ENCODE measurements at places on chromosomes 16 and 17.

- no peak for DNase-seq
Observed at GRCh38 chr17:60959011-60959410, 281.4 kb downstream of the BCAS3 start.

GRCh38 chr17:1146561-1147265 lies 33.1 kb downstream of the ABR start:
- DNase-seq, result no peak

DNA sequence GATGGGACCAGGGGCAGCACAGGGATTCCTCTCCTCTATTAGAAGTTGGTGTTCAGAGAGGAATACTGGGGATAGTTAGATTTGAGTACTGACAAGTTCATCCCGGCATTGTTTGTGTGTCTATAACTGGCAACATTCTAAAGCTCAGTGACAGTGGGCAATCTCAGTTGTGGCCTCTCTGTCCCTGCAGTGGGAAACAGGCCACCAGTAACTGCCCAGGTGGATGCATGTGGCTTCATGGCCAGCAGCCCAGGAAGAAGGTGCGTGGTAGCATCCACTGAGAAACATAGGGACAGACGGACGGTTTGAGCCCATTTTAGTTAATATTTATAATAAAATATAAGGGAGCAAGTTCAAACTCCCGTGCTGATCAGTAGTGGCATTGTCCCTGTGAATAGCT lies 51.5 kb downstream of the B9D1 start:
- no peak for DNase-seq

DNA sequence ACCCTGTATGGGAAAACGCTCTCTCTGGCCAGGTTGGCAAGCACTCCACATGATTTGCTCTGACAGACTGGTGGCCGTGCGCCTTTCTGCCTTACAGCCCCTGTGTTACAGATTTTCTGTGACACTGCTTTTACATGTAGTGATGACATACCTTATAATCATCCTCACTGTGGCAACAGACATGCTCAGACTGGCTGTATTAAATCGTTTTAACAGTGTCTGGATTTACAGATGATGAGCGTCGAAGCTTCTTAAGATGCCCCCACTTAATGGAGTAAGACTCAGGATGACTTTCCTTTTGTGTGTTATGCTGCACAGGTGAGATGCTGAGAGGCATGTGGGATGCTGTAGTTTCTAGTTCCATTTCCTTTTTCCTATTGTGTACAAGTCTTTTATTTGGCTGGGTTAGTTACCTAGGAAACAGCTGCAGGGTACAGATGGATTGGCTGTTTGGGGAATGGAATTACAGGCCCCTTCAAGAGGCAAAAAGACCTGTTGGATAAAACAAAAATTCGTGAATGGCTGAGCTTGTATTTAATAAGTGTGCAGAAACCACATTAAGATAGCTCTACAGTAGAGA lies 20.9 kb upstream of the VWA3A start:
- no peak for DNase-seq

- no peak for DNase-seq
Observed at GRCh38 chr16:22641131-22641628, 130.5 kb downstream of the NPIPB5 start.

- no peak for DNase-seq
Observed at GRCh38 chr17:15216481-15216880, 48.6 kb downstream of the PMP22 start.

DNA sequence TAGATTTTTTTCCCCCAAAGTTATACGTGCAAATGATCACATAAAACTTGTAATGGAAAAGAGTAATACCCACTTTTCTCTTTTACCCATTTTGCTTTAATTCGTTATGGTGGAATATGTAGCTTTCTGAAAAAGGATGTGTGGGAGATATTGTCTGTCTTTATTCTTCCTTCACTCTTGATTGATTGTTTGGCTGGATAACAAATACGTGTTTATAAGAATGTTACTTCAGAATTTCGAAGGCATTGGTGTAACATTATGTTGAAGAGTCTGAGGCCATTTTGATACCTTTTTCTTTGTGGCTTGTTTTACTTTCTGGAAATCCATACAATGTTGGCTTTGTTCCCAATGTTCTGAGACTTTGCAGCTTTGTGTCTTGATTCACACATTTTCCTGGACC lies 71.4 kb downstream of the BCAS3 start:
- no peak for DNase-seq

GRCh38 chr17:5533486-5534315 lies 47.3 kb downstream of the MIS12 start:
- DNase-seq, result no peak

DNA sequence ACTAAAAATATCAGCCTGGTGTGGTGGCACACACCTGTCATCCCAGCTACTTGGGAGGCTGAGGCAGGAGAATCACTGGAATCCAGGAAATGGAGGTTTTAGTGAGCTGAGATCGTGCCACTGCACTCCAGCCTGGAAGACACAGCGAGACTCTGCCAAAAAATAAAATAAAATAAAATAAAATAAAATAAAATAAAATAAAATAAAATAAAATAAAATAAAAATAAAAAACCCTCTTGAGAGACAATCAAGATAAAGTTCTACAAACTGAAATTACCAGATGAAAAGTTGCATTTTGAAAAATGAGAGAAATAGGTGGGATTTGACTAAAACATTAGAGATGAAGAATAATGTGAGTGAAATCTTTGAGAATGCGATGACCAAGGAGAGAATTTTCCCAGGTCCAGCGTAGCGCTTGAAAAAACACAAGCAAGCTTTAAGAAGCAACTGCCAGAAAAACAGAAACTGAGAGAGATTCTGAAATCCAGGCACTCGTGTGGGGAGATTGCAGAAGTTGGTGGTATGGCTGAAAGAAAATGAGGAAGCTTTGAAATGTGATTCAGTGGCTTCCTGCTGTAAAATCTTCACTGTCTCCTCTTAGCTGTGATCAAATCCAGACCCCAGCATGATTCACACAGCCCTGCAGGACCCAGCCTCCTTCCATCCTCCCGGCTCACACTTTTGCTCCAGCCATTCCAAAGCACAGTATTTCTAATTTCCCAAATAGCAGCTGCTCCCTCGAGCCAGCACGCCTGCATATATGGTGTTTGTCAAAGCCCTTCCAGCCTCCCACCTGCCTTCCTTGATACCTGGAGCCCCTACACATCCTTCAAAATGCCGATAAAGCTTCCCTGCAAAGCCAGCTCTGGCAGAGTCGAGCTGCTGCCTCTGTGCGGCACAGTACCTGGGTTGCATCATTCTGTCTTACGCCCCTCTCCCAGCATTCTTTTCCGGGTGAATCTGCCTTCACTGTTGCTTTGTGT lies 8.2 kb upstream of the CD300E start:
- no peak for DNase-seq

GRCh38 chr16:72536723-72537435 lies 364.9 kb upstream of the PMFBP1 start:
- DNase-seq, result no peak

GRCh38 chr16:56289416-56289815 lies 98.1 kb downstream of the GNAO1 start:
- no peak for DNase-seq

GRCh38 chr17:77491921-77492445 lies 351.2 kb downstream of the SEC14L1 start:
- DNase-seq, result no peak

DNA sequence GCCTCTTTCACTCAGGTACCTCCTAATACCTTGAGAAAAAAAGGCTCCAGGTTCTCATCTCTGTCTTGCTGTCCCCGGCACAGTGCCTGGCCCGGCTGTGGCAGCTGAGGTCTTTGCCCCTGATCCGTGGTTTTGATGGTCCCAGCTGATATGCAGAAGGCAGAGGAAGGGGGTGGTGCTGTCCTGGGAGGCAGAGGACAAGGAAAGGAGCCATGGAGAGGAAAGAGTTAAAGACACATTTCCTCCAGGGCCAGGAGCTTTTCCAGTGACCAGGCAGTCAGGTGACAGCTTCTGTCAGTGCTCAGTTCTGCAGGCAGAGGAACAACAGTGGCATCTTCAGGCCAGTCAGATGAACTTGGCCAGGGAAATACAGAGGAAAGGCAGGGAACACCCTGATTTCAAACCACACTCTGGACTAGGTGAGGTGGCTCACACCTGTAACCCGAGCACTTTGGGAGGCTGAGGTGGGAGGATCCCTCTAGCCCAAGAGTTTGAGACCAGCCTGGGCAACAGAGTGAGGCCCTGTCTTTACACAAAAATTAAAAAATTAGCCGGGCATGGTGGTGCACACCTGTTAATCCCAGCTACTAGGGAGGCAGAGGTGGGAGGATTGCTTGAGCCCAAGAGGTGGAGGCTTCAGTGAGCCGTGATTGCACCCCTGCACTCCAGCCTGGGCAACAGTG lies 3.3 kb upstream of the COG1 start:
- DNase-seq, result no peak

- DNase-seq, result no peak
Observed at GRCh38 chr17:43517615-43518386, 28.3 kb downstream of the ETV4 start.

DNA sequence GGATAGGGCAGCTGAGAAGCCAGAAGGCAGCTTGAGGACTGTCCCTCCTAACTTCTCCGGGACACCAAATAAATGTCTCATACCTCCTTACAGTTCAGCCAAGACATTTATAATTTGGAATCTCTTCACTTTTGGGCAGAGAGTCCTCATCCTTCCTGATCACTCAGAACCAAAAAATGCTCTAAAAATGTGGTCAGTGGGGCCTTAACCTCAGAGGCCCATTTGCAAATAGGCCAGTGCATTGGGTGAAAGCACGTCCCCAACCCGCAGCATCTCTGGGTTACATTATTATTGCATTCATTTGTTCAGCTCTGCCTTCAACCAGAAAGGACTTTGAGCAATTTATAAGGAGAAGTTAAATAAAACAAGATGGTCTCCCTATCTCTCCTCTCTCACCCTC lies 112.4 kb upstream of the IRX3 start:
- no peak for DNase-seq

- no peak for DNase-seq
Observed at GRCh38 chr16:86296256-86296655, 214.1 kb upstream of the FOXF1 start.

GRCh38 chr16:90054554-90054953 lies 22.6 kb downstream of the PRDM7 start:
- DNase-seq, result no peak

DNA sequence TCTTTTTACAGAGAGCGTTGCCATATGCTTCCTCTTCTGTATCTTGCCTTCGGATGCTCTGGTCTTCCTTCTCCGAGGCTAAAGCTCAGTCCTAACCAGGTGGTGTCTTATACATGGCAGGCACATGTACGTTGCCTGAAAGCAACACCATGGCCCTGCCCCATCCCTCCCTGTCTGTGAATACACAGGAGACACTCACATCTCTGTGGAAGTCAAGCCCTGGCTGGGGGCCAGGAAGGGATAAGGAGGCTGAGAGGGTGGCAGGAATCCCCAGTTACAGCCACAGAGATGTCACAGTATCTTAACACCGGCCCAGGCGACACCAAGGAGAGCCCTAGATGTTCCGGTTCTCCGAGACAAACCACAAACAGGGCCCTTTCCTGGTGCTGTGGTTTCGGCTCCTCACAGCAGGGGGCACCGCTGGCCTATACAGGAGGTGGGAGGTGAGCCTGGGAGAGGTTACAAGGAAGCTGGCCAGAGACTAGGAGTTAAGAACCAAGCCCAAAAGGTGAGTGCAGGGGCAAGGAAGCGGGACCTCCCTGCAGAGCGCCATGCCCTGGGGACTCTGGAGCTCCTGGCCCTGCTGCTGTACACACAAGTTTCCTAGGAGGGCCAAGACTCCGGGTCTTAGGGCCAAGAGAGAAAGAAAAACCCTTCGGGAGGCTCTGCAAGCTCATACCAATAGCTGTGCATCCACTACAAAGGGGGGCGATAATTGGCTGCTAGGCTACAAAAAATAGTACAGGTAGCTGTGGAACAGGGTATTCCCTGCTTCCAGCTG lies 41.7 kb downstream of the SRL start:
- no peak for DNase-seq
